ENCODE measurements at places on chromosomes 5 and 9.
A peak's percentile ranks its signal among the peaks of the same experiment; 100 is the strongest.

DNA sequence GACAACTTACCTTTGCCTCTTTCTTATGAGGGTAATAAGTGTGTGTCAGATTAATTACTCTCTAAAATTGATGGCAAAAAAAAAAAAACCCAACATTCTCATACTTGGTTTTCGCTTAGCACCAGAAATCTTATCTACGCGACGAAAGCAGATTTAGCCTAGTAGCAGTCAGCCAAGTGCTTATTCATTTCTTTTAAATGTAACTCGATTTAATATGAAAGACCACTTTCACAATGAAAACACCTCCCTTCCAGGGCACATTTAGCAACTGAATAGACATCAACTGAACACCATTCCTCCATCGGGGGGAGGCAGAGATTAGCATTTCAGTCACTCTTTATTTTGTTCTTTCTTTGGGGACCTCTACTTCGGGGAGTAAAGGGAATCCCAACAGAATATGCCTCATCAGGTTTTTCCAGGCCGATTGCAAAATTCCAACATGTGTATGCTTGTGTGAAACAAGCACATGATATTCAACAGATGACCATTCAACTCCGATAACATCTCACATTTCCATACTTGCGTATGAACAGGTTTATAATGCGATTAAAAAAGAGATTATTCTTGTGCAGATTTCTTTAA lies 124.1 kb upstream of the RETREG1 start:
- no peak for DNase-seq

DNA sequence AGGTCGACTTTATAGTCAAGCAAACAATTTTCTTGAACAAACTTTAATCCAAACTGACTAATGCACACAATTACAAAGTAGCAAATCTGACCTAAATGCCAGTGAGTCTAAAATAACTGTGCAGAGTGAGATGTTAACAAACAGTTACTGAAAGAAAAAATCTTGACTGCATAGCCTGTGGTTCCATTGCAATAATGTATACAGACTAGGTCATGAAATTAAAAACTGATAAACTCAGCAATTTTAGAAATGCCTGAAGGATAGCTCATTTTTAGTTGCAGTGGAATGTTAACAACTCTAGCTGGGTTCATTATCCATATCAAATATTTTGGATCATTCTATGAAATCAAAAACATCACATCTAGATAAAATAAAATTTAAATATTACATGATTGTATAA lies 73.4 kb upstream of the CDH12 start:
- peak; percentile 60 for DNase-seq

- no peak for DNase-seq
These were observed 22.0 kb upstream of the PIK3R1 start for GRCh38 chr5:68193481-68194036.

- DNase-seq, result no peak
These were observed 11.2 kb upstream of the PCDH1 start for GRCh38 chr5:141889282-141889871.

DNA sequence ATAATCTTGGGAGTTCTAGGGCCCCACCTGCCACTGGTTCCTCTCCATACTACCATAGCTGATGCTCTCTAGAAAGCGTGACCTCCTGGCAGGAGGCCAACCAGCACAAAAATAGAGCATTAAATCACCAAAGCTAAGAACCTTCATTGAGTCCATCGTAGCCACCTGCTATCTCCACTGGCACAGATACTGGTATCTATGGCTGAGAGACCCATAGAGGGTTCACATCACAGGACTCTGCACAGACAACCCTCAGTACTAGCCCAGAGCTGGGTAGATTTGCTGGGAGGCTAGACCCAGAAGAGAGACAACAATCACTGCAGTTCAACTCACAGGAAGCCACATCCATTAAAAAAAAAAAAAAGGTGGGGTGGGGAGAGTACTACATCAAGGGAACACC lies 509.1 kb downstream of the DTWD2 start:
- DNase-seq, result no peak

DNA sequence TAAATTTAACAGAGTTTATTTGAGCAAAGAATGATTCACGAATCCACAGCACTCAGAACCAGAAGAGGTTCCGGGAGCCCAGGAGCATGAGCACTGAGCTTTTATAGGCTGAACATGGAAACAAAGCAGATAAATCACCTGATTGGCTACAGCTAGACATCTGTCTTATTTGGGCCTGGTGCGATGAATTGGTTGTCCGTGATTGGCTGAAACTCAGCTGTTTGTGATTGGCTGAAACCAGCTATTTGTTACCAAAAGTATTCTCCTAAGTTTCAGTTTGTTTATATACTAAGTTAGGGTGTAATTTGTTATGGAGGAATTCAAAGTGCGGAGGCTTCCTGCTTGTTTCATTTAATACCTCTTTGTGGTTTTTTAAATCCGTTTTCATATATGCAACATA lies 15.8 kb upstream of the LCP2 start:
- no peak for DNase-seq

DNA sequence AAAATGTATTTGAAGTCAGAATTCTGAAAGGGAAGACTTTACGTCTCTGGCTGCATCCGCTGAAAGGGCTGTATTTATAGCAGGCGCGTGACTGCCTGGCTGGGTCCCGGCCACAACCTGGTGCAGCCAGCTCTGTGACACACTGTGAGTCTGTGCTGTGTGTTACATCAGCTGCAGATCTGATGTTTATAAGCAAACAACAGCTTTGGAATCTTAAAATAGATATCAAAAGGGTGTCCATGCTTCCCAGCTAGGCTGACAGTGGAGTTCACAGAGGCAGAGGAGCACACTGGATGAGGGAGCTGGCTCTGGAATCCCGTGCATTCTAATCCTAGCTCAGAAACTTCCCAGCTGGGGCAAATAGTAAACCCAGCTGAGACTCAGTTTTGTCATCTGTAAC lies 433.4 kb upstream of the BRINP1 start:
- no peak for DNase-seq

- DNase-seq, result no peak
These were observed 53.5 kb upstream of the FCN1 start for GRCh38 chr9:134971196-134971595.

- DNase-seq, result no peak
These were observed 1.9 kb upstream of the ERBIN start for GRCh38 chr5:65924366-65925043.

DNA sequence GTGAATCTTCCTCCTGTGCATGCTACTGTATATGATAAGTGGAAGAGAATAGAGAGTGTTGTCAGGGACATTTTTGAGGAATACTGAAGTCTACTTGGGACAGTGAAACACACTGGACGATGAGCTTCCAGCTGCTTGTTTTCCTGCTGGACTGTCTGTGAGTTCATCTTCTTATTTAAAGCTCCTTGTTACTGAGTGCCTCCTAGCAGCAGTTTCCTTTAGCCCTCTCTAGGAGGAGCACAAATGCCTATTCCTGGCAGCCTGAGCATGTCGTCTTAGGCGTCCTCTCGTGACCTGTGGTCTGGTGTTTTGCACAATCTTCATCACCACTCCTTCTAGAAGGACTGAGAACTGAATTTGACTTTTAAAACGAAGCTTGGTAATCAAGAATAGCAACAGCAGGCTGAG lies 43.8 kb downstream of the ANKRD33B start:
- DNase-seq, result no peak

DNA sequence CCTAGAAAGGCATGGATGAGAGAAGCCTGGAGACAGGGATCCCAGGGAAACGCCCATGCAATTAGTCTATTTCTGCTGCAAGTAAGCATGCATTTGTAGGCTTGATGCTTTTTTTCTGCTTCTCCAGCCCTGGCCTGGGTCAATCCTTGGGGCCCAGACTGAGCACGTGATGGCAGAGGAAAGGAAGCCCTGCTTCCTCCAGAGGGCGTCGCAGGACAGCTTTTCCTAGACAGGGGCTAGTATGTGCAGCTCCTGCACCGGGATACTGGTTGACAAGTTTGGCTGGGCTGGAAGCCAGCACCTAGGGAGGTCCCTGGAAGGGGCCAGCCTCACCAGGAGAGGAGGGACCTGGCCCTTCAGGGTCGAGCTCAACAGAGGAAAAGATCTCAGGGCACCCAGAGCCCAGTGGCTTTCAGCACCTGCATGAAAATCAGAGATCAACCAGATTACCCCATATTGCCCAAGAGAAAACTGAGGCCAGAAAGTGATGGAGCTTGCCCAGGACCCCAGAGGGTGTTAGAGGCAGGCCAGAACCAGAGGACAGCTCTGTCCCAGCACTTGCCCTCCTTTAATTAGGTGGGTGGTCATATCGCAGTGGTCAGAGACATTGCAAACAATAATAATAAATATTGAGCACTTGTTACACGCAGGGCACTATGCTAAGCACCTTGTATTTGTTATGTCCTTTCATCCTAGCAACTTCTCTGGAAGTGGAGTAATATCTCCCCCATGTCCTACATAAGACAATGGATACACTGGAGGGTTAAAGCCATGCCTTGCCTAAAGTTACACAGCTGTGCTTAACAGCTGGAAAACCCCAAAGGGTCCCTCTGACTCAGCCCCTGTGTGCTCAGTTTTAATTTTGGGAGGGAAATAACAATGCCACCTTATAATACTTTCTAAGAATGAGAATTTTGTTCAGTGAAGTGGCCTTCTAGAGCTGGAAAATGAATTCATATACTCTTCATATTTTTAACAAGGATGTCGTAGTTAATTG lies 67.1 kb downstream of the KLF4 start:
- no peak for DNase-seq

GRCh38 chr5:16626696-16627264 lies 10.0 kb upstream of the RETREG1 start:
- no peak for DNase-seq

GRCh38 chr9:130117816-130118632 lies 54.2 kb upstream of the NCS1 start:
- no peak for DNase-seq

DNA sequence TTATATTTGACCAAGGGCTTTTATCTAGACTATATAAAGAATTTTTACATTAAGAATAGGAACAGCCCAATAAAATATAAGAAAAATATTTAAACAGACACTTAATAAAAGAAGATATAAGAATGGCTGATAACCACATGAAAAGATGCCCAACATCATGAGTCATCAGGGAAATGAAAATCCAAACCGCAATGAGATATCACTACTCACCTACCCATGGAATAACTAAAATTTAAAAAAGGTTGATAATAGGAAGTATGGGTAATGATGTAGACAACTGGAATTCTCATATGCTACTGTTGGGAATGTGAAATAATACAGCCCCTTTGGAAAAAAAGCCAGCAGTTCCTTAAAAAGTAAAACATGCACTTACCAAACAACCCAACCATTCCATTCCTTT lies 206.9 kb upstream of the PCSK5 start:
- DNase-seq, result no peak

GRCh38 chr5:31213257-31213656 lies 19.8 kb downstream of the CDH6 start:
- DNase-seq, result no peak

- peak; percentile 28 for DNase-seq
These were observed 197.0 kb downstream of the SEC61B start for GRCh38 chr9:99419070-99419469.

- no peak for DNase-seq
These were observed 259.8 kb upstream of the KIF2A start for GRCh38 chr5:62046191-62046590.

GRCh38 chr5:172839669-172840431 lies 5.8 kb downstream of the ERGIC1 start:
- no peak for DNase-seq

- DNase-seq, result no peak
These were observed 77.2 kb downstream of the TMC1 start for GRCh38 chr9:72598639-72599038.

DNA sequence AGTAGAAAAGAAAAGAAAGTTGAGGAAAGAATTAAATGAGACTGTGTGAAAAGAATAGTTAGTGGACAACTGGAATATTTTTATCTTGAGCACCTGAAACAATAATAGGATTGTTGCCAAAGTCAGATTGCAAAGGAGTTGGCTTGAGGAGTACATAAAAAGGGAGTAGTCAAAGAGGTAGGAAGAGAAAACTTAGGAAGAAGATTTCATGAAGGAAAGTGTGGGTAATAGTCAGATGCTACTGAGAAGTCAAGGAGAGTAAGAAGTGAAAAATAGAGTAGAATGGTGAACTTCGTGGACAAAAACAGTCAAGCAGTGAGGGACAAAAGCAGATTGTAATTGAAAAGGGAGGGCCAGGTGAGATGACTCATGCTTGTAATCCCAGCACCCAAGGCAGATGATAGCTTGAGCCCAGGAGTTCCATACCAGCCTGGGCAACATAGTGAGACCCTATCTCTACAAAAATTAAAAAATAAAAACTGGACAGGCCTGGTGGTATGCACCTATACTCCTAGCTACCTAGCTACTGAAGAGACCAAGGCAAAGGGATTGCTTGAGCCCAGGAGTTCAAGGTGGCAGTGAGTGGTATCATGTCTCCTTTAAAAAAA lies 178.9 kb downstream of the NIPBL start:
- no peak for DNase-seq

DNA sequence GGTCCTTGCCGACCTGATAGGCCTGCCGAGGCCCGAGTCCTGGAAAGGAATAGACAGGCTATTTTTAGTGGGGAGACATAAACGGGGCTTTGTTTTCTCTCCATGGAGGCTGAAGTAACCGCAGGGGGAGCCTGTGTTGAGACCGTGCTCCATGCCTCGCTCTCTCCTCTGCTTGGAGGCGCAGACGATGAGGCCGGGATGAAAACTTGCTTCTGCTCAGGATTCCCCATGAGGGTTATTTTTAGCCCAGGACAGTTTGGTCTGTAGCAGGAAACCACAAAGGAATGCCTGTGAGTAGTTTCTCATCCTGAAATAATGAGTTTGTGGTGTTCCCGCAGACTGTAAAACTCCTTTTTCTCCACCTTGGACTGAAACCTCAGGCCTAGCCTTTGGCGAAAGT lies 81.9 kb upstream of the RARS1 start:
- no peak for DNase-seq

GRCh38 chr5:33043343-33043997 lies 332.3 kb downstream of the NPR3 start:
- DNase-seq, result no peak

DNA sequence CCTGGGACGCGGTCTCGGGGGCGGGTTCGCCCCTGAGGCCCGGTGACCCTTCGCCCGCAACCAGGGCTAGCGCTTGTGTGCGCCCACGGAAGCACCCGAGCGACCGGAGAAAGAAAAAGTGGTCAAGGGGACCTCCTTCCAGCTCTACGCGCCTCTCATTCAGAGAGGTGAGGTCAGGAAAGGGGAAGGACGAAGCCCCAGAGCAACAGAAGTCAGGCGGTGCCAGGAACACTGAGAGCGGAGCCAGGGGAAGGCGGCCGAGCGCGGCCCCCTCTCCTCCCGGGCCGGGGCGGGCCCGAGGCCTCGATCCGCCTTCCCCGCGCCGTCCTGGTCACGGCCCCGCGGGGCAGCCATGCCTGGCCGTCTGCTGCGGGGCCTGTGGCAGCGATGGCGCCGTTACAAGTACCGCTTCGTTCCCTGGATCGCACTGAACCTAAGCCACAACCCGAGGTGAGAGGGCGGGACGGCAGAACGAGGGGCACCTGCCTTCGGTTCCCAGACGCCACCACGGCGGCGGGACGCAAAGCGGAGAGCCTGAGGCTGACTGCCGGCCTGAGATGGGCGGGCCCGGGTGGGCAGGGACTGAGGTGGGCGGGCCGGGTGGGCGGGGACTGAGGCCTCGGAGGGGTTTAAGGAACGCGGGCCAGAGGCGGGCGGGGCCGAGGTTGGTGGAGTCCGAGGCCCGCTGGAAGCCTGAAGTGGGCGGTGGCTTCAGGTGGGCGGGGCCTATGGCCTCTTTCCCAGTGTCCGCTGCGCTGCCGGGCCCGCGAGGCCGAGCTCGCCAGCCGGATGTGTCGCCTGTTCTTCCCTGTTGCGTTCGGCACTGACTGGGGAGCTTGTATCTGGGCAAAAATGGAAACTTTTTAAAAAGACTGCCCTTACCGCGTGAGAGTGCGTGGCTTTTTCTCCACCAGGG lies at the start of gene SETD9:
Gene SETD9, plus strand, starts transcription at position 303 of the 916 bp plus-strand sequence. Its CDS starts 50 bp downstream, at position 353.
- DNase-seq, result no peak
